ENCODE measurements at places on chromosomes 16 and 17.
A peak's percentile ranks its signal among the peaks of the same experiment; 100 is the strongest.

DNA sequence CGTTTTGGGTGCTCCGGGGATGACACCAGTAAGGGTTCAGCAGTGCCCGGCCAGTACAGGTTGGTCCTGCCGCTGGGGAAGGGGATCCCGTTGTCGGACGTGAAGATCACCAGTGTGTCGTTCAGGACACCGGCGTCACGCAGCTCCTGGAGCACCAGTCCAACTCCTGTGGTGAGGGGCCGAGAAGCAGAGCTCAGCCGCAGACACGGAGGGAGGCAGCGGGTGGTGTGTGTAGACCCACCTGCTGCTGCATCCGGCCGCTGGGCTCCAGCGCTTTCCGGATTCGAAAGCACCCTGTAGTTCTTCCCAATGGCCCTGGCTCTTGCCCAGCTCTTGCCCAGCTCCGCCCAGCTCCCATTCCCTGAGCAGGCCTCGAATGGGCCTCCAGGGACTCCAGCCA, 8.0 kb downstream of the SGSH start:
- no peak for DNase-seq

- no peak for DNase-seq
Measured at GRCh38 chr16:270381-271255, 5.1 kb downstream of the RGS11 start.

GRCh38 chr17:31085563-31085962, 9.2 kb upstream of the NF1 start:
- DNase-seq, result no peak

GRCh38 chr16:87739801-87740200, 26.0 kb downstream of the KLHDC4 start:
- no peak for DNase-seq

GRCh38 chr17:10177913-10178505, 20.4 kb downstream of the GAS7 start:
- DNase-seq, result no peak

GRCh38 chr17:40818733-40819527, 3.5 kb downstream of the KRT10 start:
- DNase-seq, result peak; percentile 41

DNA sequence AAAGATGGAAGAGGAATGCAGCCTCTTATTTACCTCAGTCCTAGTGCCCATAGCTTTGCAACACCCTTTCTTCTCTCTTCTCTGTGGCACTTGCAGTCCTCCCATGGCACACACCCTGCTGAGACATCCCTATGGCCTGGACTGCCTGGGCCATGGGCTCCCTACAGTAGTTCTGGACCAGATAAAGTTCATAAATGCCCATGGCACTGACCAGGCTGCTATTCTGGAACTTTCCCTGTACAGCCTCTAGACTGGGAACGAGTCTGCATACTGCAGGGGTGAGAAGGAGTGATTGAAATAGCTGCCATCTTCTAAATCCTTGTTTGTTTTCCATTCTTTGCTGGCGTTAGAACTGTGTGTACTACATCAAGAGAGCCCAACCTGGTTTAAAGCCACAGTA, 24.5 kb upstream of the ADAM11 start:
- no peak for DNase-seq

DNA sequence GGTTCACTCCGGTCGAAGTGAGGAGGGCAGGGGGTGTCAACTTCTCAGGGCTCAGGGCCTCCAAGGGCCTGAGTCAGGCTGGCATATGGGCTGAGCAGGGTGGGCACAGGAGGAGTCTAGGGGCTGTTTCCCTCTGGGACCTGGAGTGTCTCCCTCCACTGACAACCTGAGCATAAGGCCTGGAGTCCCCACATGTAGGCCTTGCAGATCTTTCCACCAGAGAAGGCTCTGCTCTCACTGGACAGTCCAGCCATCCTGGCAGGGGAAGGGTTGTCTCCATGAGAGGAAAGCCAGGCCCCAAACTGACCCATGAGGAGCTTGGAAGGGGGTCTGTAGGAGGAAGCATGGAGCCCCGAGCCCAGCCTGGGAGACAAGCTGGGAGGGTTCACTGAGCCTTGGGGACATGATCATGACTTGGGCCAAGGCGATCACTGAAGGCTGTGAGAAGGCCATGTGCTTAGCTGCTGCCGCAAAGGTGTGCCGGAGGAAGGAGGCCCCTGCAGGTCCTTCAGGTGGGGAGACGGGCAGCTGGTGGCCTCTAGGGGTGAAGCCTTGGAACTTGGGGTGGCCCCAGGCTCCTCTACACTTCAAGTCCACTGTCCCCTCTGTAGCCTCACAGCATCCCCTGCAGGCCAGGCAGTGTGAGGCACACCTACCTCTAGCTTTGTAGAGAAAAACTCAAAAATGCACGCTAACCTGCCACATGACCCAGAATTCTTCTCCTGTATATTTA, 9.9 kb downstream of the CMTM2 start:
- peak; percentile 63 for DNase-seq

- DNase-seq, result no peak
Measured at GRCh38 chr16:50505115-50505514, 43.1 kb upstream of the NKD1 start.

- DNase-seq, result no peak
Measured at GRCh38 chr16:17426451-17426850, 44.3 kb downstream of the XYLT1 start.

GRCh38 chr16:83925957-83926725, 26.9 kb upstream of the OSGIN1 start:
- peak; percentile 19 for DNase-seq

DNA sequence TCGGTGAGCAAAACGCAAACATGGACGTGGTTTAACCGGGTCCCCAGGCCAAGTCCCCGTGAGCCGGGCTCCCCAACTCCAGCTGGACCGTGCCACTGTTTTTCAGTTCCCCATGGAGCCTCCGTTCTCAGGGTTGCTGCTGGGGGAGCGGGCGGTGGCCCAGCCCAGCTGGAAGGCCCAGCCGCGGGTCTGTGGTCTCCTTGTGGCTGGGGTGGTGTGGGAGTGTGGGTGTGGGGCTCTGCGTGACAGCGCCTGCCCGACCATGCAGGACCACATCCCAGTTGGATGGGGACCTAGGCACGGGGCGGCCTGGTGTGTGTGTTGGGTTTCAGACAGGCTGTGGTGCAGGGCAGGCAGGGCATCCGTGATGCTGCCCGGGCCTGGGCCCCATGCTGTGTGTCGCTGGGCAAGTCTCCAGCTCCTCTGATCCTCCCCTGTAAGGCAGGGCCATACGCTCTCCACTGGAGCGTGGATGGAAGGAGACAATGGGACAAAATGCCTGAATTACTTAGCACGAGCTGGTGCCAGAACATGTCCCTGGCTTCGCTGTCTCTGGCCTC, 40.3 kb downstream of the COX4I1 start:
- DNase-seq, result no peak

- DNase-seq, result no peak
Measured at GRCh38 chr16:54748611-54749190, 182.0 kb upstream of the IRX5 start.

DNA sequence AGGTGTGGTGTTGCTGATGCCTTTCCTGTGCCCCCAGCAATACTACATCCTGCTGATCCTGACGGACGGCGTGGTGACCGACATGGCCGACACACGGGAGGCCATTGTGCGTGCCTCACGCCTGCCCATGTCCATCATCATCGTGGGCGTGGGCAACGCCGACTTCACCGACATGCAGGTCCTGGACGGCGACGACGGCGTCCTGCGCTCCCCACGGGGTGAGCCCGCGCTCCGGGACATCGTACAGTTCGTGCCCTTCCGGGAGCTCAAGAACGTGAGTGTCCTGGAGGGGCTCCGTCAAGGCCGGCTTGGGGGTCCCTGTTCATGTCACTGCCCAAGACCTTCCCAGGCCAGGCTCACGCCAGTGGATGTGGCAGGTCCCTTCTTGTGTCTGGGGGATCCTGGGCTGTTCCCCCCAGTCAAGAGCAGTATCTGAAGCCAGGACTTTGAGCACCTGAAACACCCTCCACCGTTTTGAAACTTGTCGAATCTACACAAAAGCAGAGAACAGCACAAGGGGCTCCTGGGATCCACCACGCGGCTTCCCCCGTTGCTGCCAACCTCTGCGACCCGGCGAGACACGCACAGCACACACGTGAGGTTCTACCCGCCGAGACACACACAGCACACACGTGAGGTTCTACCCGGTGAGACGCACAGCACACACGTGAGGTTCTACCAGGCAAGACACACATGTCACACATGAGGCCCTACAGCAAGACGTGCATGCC, 17.9 kb upstream of the DPEP1 start:
- DNase-seq, result no peak

DNA sequence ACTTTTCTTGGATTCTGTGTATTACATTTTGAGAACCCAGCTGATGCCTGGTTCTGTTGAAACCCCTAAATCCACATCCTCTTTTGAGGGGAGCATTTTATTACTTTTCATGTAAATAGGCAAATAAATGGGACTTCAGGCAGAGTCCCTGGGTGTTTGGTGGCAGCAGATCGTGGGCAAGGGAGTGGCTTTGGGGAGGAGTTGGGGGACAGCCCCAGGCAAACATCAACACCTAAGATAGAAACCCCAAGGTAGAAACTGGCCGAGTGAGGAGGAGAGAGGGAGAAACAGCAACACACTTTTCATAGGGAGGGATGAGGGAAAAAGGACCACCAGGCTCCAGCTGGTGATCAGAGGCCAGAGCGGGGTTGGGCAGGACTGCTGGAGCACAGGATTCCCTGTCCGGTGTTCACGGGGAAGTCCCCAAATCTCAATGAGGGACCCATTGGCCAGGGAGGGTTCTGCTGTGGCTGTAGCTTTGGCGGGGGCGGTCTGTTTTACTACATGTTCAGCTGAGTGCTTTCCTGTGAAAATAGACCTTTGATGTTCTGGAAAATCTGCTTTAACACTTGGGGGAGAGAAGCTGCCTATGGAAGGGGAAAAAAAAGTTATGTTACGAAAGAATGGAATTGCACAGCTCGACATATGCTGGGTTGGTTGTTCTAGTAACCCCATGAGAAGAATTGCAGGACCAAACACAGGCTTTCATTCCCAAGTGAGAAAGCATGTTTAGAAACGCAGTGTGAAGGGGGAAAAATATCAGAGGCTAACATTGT, 46.6 kb downstream of the MSI2 start:
- DNase-seq, result no peak

DNA sequence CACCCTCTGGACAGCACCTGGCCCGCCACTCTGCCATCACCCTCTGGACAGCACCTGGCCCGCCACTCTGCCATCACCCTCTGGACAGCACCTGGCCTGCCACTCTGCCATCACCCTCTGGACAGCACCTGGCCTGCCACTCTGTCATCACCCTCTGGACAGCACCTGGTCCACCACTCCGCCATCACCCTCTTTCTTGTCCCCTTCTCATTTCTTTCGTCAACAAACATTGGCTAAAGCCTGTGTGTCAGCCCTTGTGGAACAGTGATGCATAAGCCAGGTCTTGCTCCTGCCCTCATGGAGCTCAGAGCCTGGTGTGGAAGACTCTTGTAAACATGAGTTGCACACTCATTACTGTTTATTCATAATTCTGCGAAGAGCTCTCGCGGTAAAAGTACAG, 31.2 kb downstream of the CDK5R1 start:
- DNase-seq, result no peak

GRCh38 chr17:57720386-57721035, 24.6 kb downstream of the CCDC182 start:
- DNase-seq, result no peak

DNA sequence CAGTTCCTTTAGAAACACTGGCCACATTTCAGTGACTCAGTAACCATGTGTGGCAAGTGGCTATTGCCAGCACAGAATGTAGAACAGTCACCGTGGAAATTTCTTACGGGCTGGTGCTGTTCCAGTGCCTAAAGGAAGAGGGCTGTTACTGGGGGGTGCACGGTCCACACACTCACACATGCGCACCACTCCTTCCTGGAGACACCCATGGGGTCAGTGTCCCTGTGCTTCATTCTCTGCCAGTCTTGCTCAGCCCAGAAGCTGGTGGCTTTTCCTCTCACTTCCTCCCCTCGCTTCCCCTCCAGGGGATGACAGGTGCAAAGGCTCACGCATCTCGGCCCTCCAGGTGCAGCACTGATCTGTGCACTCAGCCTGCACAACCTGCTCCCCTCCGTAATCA, 115.6 kb downstream of the CCDC182 start:
- DNase-seq, result peak; percentile 67

Measured in GM12892 (cell line).